ENCODE measurements at places on chromosomes 13 and 19.

DNA sequence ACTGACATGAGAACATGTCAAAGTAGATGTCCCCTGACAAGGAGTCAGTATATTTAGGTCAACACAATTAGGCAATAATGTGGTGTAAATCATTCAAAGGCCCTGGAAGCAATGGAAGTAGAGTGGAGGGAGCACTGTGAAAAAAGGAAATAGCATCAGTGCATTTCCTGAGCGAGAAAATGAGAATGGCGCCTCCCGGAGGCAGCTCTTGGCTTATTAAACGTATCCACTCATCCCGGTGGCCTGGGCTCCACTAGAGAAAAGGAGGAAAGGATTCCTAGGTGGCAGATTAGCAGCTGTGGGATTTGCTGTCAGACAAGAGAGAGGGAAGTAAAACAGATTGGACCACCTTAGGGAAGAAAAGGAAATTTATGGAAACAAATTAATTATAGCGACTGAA lies 173.7 kb upstream of the TMTC4 start:
- DNase-seq: no peak

GRCh38 chr19:35565016-35565856 lies 1.8 kb upstream of the ATP4A start:
- DNase-seq: no peak

DNA sequence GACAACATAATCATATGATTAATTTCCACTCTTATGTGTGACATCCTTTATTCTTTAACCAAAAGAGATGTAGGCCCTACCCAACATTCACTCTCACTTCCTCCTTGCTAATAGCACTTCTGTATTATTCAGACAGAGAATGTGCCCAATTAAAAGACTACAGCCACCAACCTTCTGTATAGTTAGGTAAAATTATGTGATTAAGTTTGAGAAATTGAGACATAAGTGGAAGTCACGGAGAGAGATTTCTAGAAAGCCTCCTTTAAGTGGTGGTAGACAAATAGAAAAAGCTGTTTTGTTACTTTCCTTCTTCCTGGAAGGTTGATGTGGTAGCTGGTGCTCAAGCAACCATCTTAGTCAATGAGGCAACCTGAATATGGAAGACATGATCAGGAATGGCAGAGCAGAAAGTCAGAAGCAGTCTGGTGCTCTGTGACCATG lies 14.8 kb downstream of the EPSTI1 start:
- no peak for DNase-seq

- DNase-seq: no peak
These were observed 45.0 kb downstream of the SLC15A1 start for GRCh38 chr13:98707281-98707999.

DNA sequence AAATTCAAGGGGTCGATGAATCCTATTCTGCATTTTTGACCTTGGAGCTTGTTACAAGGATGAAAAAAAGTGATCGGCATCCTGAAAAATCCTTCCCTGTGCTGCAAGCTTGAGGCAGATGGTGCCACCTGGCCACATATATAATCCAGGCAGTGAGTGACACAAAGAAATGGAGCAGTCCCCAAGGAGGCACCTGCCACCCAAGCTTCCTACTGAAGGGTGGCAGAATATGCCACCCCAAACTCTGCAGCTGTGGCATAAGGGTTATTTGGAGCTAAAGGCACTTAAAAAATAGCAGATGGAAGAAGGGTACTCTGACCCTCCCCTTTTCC lies 15.4 kb downstream of the TMEM272 start:
- DNase-seq: no peak

- no peak for DNase-seq
These were observed 1.1 kb upstream of the CBLC start for GRCh38 chr19:44776402-44777096.

GRCh38 chr19:30403203-30403985 lies 31.2 kb downstream of the ZNF536 start:
- DNase-seq: no peak

DNA sequence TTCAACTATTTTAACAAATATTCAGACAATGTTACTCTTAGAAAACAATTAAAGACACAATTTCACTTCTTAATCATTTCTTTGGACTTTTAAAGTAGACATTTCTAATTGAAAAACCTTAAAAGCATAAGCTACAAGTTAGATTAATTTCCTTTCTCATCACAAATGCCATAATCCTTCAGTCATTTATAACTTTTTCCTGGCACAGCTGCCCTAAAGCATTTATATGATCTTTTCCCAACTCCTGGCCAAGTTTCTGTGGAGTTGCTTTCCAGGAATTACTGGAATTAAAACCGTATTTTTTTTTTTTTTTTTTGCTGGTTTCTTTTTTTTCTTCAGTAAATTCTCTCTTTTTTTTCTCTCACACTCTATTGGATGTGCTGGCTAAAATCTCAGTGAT lies 615.9 kb downstream of the TBC1D4 start:
- DNase-seq: no peak

GRCh38 chr19:18339723-18340122 lies 675 bp upstream of the PGPEP1 start:
- DNase-seq: no peak

GRCh38 chr19:42285541-42285941 lies 16.4 kb upstream of the PRR19 start:
- no peak for DNase-seq

DNA sequence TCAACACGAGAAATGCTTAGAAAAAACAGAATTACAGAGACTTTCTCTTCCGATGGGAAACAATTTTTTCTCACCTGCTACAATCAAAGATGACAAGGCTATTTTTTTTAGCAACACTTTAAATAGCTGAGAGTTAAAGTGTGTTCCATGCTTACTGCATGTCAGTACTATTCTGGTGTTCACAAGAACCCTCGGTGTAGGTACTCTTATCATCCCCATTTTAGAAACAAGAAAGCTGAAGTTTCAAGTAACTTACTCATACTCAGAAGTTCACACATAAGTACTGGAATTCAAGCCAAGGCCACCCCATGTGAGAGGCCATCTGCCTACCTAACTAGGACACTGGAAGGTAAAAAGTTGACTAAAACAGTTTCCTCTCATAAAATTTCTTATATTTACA lies 9.0 kb upstream of the TNFRSF19 start:
- no peak for DNase-seq

GRCh38 chr19:49727217-49728030 lies 35.7 kb downstream of the TSKS start:
- DNase-seq: no peak
